MG63 (cell line): ENCODE measurements at places on chromosomes 3 and 15. TPM values are rescaled to one million over a fixed set of nuclear protein-coding genes. Genes with fewer than 3 reads are reported as not detected.

- peak; percentile 30 for DNase-seq
These were observed 26.2 kb upstream of the IL16 start for GRCh38 chr15:81170511-81170910.

DNA sequence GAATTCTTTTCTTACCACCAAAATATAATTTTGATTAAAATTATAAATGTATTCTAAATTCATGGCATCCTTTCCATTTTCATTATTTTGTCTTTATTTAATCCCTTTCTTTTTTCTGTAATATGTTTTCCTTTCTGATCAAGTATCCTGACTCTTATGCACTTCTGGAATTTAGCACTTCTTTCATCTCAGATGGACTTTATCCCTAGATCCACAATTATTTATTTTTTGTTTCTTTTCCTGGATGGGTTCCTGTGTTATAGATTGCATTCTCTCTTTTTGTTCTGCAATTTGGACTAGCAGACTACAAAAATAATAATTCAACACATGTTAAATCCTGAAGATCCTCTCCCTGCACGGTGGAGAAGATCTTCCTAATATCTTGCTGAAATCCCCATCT is 76.9 kb upstream of the CDIN1 start:
- DNase-seq: no peak

DNA sequence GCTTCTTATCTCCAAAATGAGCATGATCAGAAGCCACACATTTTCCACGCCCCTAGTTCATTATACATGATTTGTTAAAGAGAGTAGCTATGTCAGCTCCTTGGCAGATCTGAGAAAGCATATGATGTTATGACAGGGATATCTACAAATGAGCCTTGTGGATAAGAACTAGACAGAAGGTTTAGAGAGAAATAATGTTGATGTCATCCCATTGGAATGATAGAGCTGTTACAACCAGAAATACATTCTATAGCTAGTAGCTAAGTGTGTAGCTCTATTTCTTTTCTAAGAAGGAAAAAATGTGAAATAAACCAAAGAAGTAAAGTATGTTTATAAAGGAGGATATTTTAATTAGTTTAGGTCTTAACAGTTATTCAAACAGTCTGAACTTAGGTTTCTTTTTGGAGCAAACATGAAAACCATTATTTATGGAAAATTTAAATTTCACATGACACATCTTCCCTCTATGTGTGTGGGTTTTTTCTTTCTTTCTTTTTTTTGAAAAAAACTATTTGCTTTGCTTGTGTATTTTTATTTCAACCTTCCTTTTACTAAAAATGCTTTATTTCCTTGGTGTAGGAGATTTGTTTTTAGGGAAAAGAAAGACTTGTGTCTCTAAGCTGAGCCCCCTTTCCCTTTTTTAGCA is 167.7 kb downstream of the GHSR start:
- no peak for DNase-seq

- peak; percentile 78 for DNase-seq
These were observed at the start of gene RASSF1 for GRCh38 chr3:50340448-50341329. RASSF1 (minus strand) TSS chr3:50340836; CDS start chr3:50340805, 31 bp downstream.

DNA sequence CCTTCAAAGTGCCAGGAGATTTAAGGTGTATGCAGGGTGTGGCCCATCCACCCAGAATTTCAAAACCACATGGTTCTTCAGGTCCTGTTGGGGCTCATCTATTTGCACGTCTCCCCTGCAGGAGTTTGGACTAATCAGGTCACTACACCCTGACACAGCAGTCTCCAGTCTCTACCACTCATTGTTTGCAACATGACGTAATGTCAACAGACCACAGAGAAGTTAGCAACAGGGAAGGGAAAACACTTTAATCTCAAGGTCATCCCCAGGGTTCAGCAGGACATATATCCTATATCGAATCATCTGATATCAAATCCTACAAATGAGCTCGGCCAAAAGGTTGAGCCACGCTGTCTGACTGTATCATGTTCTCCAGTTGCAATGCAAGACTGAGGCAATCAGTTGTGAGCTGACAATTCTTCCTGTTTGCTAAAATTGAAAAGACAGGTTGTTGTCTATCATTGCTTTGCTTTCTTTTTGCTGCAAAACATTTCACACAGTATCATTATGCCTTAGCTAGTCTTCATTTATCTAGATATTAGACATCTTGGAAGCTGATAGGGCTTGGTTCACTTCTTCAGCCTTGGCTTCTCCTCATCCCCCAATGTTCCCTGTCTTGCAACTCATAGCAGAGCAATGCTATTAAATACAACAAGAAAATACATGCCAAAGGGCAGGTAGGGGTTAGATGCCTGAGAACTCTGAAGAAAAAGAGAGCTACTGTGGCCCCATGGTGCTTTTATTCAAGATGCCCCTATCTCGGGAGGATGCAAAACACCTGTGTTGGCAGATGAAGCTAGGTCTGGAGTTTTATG is 13.4 kb upstream of the LEKR1 start:
- peak; percentile 39 for DNase-seq

DNA sequence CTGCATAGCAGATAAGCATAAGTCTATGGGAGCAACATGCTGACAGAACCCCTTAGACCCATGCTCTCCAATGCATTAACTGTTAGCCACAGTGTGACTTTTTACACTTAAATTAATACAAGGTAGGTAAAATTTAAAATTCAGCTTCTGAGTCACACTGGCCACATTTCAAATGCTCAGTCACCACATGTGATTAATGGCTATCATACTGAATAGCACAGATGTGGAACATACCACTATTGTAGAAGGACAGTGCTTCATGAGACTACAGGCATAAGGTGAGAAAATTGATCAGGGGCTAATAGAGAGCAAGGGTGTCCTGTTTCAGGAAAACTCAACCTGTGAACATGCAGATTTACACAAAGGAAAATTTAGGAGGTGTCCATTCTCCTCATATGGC is 357.0 kb upstream of the SEMA6D start:
- no peak for DNase-seq

- DNase-seq: no peak
These were observed 80.8 kb upstream of the IL12A start for GRCh38 chr3:159907828-159908227.

DNA sequence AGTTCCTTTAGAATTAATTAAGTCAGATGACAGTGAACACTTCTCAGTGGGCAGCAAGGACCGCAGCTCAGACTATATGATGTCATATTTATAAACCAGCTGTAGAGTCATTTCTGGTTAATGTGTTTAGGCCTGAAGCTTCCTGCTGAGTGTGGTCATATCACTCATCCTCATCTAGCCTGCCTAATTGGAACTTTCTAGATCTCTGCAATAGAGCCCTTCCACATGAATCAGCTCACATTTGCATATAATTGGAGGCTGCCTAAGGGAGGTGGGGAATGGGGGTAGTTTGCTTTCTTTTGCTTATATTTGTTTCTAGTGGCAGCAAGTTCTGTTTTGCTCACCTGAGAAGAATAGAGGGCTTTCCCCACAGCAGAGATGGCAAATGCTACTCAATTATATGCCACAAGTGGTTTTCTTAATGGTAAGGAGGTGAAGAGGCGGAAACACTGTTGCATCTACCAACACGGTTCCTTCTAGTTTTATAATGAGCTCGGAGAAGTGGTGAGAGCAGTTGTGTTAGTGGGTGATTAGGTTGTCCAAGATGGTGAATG is 148.1 kb downstream of the KLHL25 start:
- peak; percentile 12 for DNase-seq

- no peak for DNase-seq
These were observed 82.2 kb downstream of the PLXNA1 start for GRCh38 chr3:127065138-127065427.

DNA sequence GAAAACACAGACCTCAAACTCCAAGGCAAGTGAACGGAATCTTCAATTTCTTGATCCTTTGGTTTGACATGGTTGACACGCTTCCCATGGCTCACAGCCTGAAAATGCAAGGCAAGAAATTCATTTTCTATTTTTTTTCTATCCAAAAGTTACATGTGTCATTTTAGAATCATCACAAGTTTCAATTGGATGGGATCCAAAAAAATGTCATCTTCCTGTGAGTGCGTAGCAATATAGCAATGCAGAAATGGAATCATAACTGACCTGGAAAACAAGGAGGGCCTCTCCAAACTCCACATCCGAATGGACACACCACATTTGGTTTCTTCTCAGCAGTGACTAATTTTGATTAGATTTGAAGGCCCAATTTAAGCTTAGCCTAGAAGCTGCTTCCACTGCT is 175.8 kb upstream of the ATP11B start:
- DNase-seq: no peak

- no peak for DNase-seq
These were observed 159.6 kb downstream of the NUP210 start for GRCh38 chr3:13260259-13261103.

- no peak for DNase-seq
These were observed 4.5 kb downstream of the SOX14 start for GRCh38 chr3:137768361-137769321.

- no peak for DNase-seq
These were observed 165.4 kb downstream of the CFAP20DC start for GRCh38 chr3:58884453-58884852.

GRCh38 chr3:25272090-25272489 is 156.0 kb upstream of the RARB start:
- no peak for DNase-seq

DNA sequence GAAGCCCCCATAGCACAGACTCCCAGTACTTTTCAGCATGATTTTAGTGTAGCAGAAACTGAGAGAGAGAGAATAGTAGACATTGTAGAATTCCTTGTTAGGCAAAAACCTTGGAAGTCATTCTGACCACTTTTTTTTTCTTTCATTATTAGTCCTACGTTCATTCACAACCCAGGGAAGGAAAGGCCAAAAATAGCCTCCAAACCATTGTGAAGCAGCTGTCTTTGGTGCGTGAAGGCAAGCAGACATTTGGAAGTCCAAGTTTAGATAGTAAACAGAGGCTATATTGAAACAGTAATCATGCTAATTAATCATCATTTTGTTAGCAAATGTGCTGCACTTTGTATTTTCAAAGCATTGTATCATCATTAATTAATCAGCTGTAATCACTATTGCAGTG is 34.5 kb downstream of the CCDC54 start:
- no peak for DNase-seq

GRCh38 chr3:49616491-49616941 is 57.6 kb upstream of the APEH start:
- peak; percentile 73 for DNase-seq

- no peak for DNase-seq
These were observed 181.1 kb upstream of the RBMS3 start for GRCh38 chr3:29099775-29100174.

DNA sequence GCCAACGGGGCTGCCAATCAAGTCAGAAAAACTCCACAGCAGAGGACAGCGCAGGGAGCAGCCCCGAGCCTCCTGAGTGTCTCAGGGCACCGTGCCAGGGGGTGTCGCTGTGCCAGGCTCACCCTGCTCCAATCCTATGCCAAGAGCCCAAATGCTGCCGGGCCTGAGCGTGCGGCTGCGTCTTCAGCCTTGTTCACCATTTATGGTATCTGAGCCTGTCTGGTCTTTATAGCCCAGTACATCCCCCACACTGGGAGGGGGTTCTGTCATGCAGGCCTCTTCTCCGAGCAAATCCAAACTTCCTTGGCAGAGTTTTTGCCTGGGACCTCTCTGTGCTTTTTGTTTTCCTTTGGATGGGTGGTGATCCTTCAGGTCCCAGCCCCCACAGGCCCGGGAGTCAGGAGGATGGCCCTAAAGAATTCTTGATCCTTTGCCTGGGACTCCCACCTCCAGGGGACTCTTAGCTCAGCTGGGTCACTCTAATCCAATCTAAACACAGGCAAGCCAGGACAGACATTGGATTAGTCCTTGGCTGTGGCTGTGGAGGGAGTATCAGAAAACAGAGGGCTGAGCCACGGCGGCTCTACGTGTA is 135.1 kb upstream of the HACD2 start:
- DNase-seq: no peak

DNA sequence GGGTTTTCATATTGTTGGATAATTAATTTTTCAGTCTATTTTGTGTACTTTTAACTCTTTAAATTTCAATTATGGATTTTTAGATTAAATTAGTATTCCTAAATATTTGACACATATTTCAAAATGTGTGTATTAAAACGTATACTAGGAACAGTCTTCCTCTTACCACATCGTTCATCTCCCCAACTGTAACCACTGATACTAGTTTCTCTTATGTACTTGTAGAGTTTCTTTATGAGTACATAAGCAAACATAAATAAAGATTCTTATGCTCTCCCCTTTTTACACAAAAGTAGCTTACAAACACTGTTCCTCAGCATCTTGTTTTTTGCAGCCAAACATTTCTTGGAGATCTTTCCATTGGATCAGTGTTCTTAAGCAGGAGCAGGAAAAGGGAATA is 45.9 kb downstream of the CMSS1 start:
- no peak for DNase-seq

DNA sequence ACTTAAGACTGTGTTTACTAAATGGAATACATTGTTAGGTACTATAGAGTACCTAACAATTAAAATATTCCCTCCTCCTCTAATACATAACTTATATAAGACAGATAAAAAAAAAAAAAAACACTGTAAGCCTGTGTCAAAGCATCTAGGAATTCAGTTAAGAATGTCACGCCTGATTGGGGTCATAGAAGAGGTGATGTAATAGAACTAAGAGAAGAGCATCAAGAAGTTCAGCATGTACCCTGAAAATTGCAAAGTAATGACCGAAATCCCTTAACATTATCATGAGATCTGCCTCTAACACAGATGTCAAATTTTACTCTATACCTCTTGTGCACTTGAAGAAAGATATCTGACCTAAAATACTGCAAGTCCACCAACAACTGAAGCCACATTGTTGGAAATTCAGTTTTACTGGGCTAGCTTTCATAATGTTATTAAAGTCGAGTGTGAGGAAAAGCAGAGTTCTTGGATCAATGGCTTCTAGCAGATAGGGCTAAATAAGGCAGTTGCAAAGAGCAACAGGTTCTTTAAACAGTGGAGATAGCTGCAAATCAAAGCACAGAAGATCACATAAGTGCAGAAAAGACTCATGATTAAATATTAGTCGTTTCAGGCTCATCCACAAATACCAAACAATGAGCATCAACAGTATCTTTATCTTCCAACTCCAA is 75.0 kb downstream of the TBL1XR1 start:
- no peak for DNase-seq

Gene RLBP1
- total RNA-seq: not detected in 2 replicates

Gene SLC2A2
- total RNA-seq: 0.03 and 0.15 TPM in 2 replicates

Gene RHOV
- total RNA-seq: 0.49 TPM in 1 of 2 replicates, not detected in the other

Gene SLC28A1
- not detected in 2 replicates for total RNA-seq

Gene SLC9A9
- 0.20 and 10.1 TPM in 2 replicates for total RNA-seq

Gene ZDHHC23
- 5.8 and 8.5 TPM in 2 replicates for total RNA-seq

Gene GABRB3
- total RNA-seq: 1.8 and 3.6 TPM in 2 replicates

Gene VWA5B2
- not detected in 2 replicates for total RNA-seq

Gene SNX22
- total RNA-seq: not detected in 2 replicates

Gene MEX3B
- 4.0 and 6.2 TPM in 2 replicates for total RNA-seq

Gene GAP43
- not detected in 2 replicates for total RNA-seq

Gene CLDN11
- 18.6 and 28.7 TPM in 2 replicates for total RNA-seq

Gene MESP2
- 1.8 TPM in 1 of 2 replicates, not detected in the other for total RNA-seq

Gene LARP6
- total RNA-seq: 62.8 and 116 TPM in 2 replicates
